ENCODE measurements at places on chromosomes 13 and 19.

DNA sequence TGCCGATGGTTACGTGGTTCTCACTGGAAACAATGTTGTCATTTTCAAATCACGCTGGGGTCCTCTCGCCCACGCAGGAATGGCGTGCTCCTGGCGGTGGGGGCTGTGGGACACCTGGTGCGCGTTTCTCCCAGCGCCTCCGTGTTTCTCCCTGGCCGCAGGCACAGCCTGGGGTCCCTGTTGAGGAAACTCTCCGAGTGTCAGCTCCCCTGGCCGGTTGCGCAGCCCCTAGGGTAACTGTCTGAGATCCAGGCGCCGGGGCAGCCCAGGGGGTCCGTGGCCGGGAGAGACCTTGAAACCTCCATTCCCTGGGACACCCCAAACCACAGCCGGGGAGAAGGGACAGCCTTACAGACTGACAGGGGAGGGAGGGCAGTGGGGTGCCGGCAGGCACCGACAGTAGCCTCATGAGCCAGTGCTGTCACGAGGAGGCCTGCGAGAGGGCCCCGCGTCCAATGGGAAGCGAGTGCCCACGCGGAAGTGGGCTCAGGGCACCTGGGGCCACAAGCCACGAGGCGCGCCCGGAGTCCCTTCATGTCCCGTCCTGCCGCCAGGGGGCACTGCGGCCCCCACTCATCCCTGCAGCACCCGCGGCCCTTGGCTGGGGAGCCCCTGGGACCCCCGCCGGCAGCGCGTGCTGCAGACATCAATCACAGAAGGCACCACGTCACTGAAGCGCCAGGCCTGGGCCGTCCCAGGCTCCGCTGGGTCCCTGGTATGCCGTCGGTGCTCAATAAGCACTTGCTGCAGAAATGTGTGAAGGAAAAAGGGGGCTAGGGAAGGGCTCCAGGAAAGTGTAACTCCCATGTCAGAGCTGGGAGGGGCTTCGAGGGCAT, 9.5 kb downstream of the ADAMTSL5 start:
- DNase-seq = no peak

DNA sequence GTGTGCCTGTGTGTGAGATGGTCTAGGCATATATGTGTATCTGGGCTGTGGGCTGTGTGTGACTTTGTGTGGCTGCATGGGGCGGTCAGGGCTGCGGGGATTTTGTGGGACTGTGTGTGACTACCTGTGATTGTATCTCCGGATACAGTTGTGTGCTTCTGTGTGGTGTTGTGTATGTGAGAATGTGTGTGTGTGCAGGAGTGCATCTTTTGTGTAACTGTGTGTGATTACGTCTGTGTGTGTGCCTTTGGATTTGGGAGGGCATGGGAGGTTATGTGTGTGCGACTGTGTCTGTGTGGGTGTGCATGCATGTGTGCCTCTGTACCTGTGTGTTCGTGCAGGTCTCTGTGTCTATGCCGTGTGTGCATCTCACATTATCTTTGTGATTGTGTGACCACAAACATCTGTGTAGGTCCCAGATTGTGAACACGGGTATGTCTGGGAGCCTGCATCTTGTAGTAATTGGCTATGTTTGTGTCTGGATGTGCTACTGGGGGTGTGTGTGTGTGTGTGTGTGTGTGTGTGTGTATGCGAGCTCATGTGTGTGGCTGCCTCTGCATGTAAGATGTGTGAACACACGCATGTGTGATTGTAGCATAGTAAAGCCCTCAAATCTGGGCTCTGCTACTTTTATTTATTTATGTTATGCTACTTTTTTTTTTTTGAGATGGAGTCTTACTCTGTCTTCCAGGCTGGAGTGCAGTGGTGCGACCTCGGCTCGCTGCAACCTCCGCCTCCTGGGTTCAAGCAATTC, 7.6 kb downstream of the EHD2 start:
- DNase-seq = no peak

DNA sequence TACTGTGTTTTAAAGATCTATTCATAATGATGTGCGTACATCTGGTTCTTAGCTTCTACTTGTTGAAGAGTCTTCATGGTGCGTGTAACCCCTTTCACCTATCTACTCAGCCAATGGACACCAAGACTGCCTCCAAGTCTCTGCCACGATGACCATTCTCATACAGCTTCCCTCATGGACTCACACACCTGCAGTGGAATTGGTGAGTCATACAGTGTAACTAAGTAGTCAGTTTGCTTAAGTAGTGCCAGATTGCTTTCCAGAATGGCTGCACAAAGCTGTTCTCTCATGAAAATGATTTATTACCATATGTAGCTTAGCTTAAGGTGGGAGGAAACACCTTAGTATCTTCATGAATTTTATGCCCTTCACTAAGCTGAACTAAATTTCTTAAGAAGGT, 112.3 kb downstream of the AKAP11 start:
- no peak for DNase-seq

DNA sequence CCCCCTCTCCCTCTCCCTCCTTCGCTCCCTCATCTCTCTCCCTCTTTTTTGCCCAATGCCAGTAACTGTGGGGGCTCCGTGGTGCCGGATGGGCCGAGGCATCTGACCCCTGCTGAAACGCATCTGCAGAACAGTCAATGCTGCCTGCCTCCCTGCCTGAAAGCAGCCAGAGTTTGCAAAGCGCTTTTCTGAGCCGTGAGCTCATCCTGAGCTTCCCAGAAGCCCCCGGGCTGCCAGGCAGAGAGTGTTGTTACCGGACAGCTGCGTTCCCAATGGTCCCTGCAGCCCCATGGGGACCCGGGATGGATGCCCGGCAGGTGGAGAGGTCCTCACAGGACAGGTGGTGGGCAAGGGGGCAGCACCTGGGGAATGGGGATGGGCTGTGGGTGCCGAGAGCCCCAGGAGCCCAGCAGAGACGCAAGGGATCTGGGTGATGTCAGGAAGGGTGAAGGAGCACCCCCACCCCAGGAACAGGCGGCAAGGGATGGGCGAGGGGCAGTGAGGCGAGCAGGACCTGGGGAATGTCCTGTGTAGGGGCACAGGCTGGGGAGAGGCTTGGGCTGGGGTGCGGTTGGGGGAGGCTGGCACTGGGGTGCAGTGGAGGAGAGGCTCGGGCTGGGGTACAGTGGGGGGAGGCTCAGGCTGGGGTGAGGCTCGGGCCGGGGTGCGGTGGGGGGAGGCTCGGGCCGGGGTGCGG, 33.0 kb downstream of the GPX4 start:
- no peak for DNase-seq

- no peak for DNase-seq
Observed at GRCh38 chr19:17626456-17627015, 61.6 kb downstream of the UNC13A start.

DNA sequence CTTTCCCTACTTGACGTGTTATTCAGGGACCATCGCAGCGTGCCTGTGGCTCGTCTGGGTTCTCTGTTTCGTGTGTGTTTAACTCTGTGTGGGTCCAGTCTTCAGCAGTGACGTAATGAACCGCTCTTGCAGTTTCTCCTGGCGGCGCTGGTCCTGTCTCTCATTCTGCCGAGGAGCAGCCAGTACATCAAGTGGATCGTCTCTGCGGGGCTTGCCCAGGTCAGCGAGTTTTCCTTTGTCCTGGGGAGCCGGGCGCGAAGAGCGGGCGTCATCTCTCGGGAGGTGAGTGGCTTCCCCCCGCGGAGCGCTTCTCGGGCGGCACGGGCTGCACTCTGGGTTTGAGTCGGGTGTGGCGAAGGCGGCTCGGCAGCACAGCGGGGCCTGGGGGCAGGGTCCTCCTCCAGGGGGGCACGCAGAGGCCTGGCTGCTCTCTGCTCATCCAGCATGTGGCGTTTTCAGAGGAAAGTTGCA, 36.3 kb upstream of the TFDP1 start:
- DNase-seq = no peak

Data from cortex of kidney (tissue), 1 donor.